ENCODE measurements at places on chromosomes 12 and 14.

GRCh38 chr12:27000961-27001360, 13.2 kb downstream of the TM7SF3 start:
- no peak for DNase-seq

DNA sequence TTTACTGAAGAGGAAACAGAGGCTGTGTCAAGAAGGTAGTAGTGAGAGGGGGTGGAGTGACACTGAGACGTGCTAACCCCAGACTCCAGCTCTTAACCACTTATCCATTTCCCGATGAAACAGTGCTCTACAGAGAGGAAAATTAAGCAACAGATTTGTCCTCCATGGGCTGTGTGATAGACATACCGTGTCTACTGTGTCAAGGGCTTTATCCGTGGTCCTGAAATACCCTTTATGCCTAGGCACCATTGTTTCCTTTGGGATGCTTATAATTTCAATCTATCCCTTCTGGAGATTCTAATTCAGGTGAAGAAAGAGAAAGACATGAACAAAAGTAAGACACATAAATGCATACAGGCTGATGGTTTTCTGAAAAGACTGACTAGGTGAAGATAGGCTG, 71.7 kb downstream of the CMKLR1 start:
- DNase-seq: no peak

DNA sequence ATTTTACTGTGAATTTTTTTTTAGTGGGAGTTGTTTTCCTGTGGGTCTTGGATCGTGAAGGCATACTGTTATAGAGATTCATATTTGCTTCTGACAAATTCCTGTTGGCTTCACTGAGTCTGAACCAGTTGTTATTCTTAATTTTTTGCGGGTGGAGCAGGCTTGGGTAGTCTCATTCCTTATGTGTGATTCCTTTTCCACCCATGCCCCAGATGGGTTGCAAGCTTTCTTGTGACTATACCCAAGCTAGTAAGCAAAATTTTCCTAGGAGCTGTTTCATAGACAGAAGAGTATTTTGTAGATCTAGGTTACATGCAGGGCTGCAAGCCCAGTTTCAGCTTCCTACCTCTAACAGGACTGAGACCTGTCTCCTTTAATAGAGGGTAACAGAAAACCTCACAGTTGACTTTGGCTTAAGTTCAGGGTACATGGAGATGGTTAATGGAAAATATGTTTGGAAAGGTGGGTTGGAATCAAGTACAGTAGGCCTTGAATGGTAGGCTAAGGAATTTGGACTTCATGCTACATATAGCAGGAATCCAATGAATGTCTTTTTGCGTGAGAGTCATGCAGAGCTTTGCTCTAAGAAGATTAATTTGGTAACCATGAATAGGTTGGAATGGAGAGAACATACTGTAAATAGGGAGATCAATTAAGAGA, 29.0 kb downstream of the TRMT5 start:
- DNase-seq: no peak

GRCh38 chr14:97543816-97544215, 746.6 kb downstream of the VRK1 start:
- no peak for DNase-seq

GRCh38 chr12:123037791-123038190, 57.3 kb downstream of the ARL6IP4 start:
- DNase-seq: no peak

- no peak for DNase-seq
Observed at GRCh38 chr12:768434-768833, 16.1 kb downstream of the WNK1 start.

DNA sequence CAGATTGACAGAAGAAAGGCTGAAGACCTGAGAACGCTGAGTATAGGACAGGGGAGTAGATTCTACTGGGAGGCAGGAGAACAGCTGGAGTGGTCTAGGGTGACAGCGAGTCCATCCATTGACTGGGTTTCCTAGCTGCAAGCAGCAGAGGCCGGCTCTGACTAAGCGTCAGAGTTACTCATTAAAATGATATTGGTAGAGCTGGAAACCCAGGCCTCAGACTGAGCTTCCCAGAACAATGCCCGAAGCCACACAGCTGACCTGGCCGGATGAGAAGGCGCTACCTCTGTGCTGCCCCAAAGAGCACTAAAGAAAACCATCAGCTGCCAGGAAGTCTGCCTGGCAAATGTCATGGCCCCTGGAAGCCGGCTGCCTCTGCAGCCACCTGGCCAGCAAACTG, 78.5 kb upstream of the FZD10 start:
- DNase-seq: no peak

DNA sequence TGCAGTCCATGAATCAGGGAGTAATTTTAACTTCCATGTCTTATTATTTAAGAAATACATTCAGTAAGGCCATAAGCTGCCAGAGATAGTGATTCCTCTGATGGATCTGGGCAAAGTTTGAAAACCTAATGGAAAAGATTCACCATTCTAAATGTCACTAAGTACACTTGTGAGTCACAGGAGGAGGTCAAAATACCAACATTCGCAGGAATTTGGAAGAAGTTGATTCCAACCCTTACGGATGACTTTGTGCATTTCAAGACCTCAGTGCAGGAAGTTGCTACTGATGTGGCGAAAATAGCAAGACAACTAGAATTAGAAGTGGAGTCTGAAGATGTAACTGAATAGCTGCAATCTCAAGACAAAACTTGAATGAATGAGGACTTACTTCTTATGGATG, 69.8 kb downstream of the OSBPL8 start:
- no peak for DNase-seq

DNA sequence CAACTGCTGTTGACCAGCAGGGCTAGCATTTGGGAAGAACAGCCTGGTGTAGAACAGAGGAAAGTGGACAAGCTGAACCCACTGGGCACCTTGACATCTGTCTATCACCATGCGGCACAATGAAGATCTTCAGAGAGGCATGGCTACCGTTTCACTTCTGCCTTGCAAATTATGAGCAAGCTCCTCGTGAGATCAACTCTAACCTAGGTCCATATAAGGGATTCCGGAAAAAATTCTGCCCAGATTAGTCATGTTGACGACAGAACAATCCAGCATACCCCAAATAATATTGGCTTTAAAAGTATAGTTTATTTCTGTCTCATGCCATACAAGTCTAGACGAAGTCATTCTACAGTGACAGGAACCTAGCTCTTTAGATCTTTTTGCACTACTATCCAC, 91.6 kb upstream of the ATF7IP start:
- DNase-seq: no peak

- DNase-seq: no peak
Observed at GRCh38 chr14:74525361-74525851, 31.8 kb downstream of the ISCA2 start.

- DNase-seq: no peak
Observed at GRCh38 chr14:25607192-25607591, 557.2 kb upstream of the STXBP6 start.

DNA sequence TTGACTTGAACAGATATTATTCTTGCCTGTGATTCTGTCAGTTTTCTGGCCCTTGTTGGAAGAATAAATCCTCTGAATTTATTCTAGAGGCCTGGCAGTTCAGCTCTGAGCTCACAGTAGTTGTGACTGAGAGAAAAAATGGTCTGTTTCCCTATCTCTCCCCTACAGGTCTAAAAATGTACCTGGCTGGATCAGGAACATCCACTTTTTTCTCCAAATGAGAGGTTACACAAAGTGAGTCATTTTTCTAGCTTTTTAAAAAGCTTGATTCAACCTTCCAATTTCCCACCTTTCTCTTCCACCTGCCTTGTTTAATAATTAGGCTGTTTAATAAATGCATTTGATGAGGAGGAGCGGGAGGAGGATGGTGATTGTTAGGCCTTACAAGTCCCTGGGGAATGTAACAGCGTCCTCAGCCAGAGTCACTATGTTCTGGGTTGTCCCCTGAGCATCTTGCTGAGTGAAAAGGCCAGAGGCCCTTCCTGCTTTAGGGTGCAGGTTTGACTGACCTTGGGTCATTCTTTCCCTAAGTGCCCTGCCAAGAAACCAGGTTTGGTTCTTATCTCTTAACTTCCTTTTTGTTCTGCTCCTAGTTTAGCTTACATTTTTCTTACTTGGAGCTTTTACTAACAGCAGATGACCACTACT, 91.7 kb upstream of the FUT8 start:
- DNase-seq: no peak

DNA sequence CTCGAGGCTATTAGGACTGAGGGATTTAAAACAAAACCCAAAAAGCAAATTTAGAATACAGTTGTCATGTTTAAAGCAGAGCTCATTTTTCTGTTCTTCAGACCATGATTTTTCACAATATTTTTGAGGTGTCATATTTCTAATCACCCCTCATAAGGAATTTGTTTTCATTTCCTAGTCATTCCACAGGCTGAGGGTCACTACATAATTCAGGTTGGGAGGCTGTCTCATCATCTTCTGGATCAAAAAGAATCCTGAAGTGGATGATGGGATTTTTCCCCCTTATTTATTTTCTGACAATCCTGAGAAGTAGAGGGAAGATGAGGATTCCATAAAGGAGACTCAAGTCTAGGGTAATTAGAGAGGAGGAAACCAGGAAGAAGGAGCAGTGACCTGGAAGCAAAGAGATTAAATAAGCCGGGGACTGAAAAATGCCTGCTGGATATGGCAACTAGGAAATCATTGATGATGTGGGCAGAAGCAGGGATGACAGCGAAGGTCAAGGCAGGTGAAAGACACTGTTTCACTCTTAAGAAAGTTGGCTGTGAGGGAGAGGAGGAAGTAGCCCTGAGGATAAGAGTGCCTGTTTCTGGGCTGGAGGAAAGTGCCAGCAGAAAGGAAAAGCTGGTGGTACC, 9.0 kb upstream of the PCNX1 start:
- no peak for DNase-seq

GRCh38 chr12:12449533-12450025, 92.7 kb downstream of the BORCS5 start:
- DNase-seq: no peak

GRCh38 chr12:130374083-130374482, 36.4 kb downstream of the PIWIL1 start:
- no peak for DNase-seq

- no peak for DNase-seq
Observed at GRCh38 chr12:39592295-39592694, 27.3 kb downstream of the ABCD2 start.

DNA sequence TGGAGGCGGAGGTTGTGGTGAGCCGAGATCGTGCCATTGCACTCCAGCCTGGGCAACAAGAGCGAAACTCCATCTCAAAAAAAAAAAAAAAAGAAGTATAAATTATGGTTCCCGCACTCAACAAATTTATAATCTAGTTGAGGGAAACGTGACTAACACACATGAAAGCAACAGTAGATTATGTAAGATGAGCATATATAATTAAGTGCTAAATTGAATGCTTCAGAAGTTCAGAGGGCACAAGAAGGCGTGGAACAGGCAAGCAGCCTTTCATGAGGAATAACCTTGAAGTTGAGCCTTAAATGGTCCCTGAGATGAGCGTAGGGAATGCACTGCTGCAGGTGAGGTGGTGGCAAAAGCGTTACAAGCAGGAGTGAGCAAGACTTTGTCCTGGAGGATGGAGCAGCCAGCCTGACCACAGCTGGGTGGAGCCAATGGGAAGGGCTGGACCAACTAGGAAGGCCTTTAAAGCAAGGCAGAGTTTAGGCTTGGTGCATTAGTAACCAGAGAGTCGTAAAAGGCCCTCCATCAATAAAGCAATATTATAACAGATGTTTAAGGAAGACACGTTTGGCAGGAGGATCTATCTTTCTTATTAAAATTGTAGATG, 30.6 kb upstream of the TUBA1A start:
- no peak for DNase-seq

DNA sequence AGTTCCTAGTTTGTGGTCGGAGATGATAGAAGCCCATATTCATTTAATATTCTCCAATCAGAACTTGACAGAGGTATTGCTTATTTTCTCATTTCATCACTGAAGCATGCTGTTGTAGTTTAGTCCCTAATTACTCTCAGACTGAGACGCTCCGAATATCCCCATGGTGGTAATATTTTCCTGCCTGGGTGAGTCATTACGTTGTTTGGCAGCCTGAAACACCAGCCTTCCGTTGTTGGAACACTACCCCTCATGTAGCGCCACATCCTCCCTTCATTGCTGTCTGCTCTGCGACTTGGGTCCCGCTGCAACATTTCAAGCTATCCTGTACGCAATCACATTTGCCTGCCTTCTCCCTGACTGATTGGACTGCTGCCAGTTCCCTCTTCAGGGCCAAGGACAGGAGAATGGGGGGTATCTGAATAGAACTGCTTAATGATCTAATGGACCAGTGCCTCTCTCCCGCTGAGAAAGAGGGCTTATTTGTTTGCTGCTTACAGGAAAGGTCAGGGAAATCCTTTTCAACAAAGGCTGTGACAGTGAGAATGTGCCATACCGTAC, 369.1 kb downstream of the NPAS3 start:
- no peak for DNase-seq

GRCh38 chr12:124684496-124684895, 117.1 kb upstream of the NCOR2 start:
- no peak for DNase-seq

- DNase-seq: no peak
Observed at GRCh38 chr12:116393255-116393654, 115.8 kb upstream of the MED13L start.

DNA sequence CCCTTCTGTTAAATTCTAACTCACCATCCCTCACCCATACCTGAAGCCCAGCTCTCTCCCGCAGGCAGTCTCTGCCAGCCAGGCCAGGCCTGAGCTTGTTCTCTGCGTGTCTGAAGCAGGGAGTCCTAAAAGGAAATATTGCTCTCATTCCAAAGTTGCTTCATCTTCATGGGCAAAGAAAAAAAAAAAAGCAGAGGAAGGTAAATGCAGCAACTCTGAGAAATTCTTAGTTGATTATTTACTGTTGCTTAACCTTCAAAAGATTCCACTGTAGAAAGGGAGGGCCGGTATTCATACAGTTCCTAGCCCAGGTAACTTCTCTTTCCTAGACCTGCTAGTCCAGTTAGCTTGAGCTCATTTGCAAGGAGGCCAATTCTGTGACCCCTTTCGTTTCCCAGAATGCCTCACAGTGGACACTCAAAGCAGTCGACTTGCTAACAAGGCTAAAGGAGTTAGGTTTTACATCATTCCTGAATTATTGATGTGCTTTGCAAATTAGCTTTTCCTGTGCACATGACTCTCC, 193.5 kb upstream of the EEA1 start:
- DNase-seq: no peak

DNA sequence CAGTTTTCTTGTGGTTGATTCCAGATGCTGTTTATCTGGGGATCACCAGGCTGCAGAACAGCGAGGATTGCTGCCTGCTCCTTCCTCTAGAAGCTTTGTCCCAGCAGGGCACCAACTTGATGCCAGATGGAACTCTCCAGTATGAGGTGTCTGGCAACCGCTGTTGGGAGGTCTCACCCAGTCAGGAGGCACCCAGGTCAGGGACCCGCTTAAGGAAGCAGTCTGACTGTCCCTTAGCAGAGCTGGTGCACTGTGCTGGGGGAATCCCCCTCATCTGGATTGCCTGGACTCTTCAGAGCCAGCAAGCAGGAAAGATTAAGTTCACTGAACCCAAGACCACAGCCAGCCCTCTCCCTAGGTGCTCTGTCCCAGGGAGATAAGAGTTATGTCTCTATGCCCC, 1165.2 kb downstream of the FSCB start:
- no peak for DNase-seq

GRCh38 chr14:93430315-93431035, at the start of gene UNC79:
TSS of gene UNC79 (plus strand) at chr14:93430939. CDS start at chr14:93431030, 91 bp downstream.
- no peak for DNase-seq

- DNase-seq: no peak
Observed at GRCh38 chr14:20563971-20564370, 3.1 kb upstream of the RNASE9 start.

GRCh38 chr12:122104844-122105243, 26.3 kb downstream of the MLXIP start:
- no peak for DNase-seq

Measured in stimulated activated CD4-positive, alpha-beta T cell treated with anti-CD3 and anti-CD28 coated beads, Interleukin-2, amount 100 ng/mL, for 24 hours (primary cell).